ENCODE measurements at places on chromosomes 2 and 18.
A peak's percentile ranks its signal among the peaks of the same experiment; 100 is the strongest.

- DNase-seq: no peak
These were observed 117.0 kb upstream of the CYP1B1 start for GRCh38 chr2:38192976-38193375.

DNA sequence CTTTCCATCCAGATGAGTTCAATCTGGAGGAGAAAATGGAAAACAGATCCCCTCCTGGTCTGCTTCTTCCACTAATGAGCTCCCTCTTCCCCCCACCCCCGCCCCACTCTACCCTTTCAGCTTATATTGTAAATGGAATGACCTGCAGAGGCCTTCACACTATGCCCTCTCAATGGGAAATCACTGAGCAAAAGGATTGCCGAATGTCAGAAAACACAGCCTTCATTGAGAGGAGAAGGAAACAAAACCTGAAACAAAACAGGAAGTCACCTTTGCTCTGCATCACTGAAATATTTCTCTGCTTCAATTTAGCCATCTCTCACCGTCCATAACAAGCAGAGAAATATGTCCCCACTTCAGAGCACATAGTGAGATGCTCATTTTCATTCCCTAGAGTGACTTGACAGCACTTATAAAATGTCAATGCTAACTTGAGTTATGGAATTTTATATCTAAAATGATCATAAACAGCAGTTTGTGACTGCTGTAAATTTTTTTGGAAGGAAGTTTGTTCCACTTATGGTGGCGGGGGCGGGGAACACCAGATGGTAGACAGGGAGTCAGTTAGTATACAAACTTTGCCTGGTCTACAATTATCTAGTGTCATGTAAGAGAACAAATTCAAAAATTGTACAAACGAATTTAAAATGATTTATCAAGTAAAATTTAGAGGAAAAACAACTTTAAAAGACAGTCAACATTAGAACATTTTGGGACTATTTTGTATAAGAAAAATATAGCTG, 1.8 kb upstream of the FRZB start:
- DNase-seq: no peak

DNA sequence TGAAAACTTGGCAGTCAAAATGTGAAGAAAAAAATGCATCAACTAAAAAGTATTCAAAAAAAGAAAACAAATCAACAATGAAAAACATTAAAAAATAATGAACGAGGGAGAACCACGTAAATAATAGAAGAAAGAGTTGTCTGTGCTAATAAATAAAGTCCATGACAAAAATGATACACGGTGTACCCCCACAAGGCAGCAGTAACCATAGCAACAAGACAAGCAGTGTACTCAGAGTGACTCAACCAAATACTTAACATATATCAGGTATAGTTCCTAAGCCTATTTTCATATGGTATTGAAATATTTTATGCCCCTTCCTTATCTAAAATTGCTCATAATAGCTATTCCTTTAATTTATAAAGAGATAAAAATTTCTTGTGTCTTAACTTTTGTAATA, 162.3 kb upstream of the TMEM200C start:
- DNase-seq: no peak

- peak; percentile 94 for DNase-seq
These were observed 103.8 kb downstream of the TRIM43 start for GRCh38 chr2:95695613-95696012.

DNA sequence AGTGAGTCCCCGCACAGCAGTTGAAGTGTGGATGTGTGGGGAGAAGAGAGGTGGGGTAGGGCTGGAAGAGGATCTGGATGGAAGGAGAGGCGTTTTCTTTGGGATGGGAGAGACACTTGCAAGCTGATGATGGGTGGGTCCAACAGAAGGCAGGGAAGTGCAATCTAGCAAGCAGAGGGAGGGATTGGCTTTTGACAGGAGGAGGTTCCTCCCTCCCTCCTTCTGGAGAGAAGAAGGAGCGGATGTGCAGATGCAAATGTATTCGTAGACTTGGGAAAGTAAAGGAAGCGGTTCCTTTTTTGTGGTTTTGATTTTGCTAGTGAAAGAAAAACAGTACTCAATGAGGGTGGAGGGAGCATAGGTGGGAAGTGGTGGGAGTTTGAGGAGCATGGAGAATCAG, 48.9 kb downstream of the LAMA3 start:
- no peak for DNase-seq

DNA sequence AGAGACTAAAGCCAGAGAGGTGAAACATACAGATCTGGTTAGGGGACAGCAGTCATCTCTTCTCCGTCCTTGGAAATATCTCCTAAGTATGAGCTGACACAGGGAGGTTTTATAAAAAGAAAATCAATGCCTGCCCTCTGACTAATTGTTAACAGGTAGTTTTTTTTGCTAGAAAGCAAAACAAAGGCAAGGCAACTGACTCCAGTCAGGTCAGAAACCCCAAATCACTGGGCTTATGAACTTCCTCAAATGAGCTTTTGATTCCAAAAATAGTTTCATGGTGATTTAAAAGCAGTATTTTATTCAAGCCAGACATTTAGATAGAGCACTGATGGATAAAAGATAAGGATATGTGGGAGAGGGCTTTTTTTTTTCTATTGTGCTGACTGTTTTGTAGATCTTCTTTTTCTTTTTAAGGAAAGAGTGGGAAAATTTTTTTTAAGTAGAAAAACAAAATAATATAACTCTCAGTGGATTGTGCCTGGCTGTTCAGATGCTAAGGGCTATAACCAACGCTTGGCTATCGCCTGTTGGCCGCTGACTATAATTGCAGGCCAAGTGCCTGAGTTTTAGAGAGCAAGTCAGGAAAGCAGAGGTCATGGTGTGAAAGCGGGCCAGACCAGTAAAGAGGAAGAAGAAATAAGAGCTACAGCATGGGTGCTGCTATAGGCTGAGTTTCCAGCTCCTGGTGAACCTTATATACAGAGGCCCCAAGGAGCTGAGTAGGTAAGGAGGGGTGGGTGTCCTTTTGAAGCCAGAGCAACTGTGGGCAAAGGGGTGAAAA, 44.9 kb downstream of the MRPL35 start:
- no peak for DNase-seq

GRCh38 chr18:40867459-40867858, 1087.6 kb upstream of the PIK3C3 start:
- DNase-seq: no peak

DNA sequence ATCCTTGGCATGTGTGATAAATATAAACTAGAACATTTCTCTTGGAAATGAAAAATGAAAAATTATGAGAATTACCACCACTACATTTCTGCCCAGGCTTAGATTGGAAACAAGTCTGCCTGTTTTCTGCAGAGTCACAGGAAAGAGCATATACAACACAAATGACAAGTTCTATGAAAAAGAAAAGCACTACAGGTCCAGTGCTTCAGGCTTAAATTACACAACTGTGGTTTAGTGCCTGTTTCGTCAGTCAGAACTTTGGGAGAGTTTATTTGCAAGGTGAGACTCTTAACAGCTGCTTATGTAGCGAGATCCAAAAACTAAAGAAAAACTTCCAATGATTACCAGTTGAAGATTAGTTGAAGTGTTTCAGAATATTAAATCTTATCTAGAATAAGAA, 68.9 kb downstream of the RTN4 start:
- no peak for DNase-seq

- DNase-seq: no peak
These were observed 198.2 kb downstream of the NCKAP5 start for GRCh38 chr2:133369901-133370658.

GRCh38 chr2:27966466-27966865, 75.9 kb downstream of the BABAM2 start:
- DNase-seq: no peak

- DNase-seq: no peak
These were observed 3.3 kb upstream of the ZNF532 start for GRCh38 chr18:58861353-58861752.

GRCh38 chr18:65336411-65336810, 414.4 kb upstream of the CDH7 start:
- DNase-seq: no peak

DNA sequence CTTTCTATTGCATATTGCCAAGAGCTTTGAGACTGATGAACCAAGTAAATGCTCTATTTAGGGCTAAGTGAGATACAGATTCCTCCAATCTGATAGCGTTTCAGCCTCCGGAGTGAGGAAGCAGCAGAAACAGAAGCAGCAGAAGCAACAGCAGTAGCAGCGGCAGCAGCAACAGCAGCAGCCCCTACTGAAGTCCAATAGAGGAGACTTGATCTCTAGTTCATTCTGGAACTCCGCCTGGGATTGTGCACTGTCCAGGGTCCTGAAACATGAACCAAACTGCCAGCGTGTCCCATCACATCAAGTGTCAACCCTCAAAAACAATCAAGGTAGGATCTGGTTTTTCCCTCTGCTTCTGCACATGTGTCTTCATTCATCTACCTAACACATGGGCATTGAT, at the start of gene DPP10:
TSS of gene DPP10 (plus strand) at position 132 of the 400 bp plus-strand sequence.
- DNase-seq: no peak

- DNase-seq: no peak
These were observed 28.0 kb upstream of the DDX18 start for GRCh38 chr2:117786520-117786919.

Measured in lower leg skin (tissue), 4 donors.